ENCODE measurements at places on chromosomes 4 and X.

DNA sequence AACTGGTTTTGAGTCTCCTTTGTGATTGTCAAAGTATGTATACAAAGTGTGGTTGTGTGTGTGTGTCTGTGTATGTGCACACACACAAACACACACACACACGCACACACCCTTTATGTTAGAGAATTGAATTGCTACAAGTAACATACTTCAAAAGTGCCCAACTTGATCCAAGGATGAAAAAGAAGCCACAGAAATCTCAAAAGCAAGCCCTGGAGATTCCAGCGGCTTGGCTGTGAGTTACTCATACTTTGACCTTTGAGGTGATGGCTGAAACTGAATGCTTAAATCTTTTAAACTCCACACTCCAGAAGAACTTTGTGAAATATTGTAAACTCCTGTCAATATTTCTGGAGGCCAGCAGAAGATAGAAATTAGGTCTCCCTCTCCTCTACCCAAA lies 168.4 kb upstream of the NRK start:
- no peak overlapping the region for H3K4me3 ChIP-seq
- H3K27me3 ChIP-seq, result no peaks in the 10 kb centered on the region
- H3K36me3 ChIP-seq, result no peaks in the 10 kb centered on the region
- no peak overlapping the region for H3K27ac ChIP-seq
- no peaks in the 10 kb centered on the region for H3K4me1 ChIP-seq

DNA sequence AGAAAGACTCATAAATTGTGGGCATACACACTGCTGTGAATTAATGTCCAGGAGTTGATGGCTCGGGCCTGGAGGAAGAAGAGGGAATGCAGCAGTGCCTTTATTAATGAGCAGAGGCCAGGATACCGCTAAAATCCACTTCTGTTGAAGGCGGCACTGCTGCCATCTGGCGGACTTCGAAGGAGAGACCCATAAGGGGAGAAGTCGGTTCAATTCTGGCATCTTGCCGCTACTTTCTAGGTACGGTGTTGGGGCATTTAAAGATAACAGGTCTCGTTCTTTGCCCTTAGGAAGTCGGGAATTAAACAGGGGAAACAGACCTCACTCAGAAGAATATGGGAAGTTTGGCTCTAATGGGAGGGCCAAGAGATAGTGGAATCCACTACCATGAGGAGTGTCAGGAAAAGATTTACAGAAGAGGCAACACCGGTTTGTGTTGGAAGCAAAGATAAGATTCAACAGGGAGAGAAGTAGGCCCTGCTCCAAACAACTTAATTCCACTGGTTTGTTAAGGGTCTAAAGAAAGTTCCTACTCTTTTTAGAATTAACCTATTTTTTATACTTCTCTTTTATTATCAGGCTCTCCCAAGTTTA lies 133.6 kb upstream of the GIMD1 start:
- no peaks in the 10 kb centered on the region for H3K27me3 ChIP-seq
- H3K36me3 ChIP-seq, result no peaks in the 10 kb centered on the region
- DNase-seq, result no peak
- H3K4me3 ChIP-seq, result no peak overlapping the region
- H3K4me1 ChIP-seq, result no peaks in the 10 kb centered on the region

DNA sequence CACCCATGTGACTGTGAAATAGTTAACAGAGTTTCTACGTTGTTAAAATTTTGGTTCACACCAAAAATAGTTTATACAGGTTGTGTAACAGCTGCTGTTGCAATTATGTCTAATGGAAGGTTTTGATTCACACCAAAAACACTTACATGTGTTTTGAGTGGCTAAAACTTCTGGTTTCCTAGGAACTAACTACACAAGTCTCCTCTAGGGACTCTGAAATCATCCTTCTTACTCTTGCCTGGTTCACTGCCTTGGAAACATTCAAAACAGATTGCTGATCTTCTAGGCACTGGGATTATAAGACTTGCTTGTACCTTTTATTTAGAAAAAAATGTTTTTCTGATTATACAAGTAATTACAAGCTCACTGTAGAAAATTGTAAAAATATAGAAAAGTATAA lies 14.9 kb upstream of the MORC4 start:
- no peaks in the 10 kb centered on the region for H3K36me3 ChIP-seq
- no peaks in the 10 kb centered on the region for H3K27me3 ChIP-seq
- no peak overlapping the region for H3K4me3 ChIP-seq
- H3K27ac ChIP-seq, result no peak overlapping the region
- no peak for DNase-seq

- H3K27me3 ChIP-seq, result no peaks in the 10 kb centered on the region
- H3K27ac ChIP-seq, result no peak overlapping the region
- no peak overlapping the region for H3K4me3 ChIP-seq
Measured at GRCh38 chr4:169861593-169861992, 103.8 kb upstream of the HPF1 start.

DNA sequence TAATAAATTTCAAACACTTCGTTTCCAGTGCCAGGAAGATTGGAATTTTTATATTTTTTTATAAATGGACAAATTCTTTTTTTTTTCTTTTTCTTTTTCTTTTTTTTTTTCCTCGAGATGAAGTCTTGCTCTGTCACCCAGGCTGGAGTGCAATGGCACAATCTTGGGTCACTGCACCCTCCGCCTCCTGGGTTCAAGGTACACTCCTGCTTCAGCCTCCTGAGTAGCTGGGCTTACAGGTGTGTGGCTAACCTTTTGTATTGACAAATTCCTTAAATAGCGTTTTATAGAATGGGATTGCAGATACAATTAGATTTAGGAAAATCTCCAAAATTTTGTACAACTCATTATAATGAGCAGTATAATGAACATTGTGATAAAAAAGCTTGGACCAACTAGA lies 328.9 kb downstream of the ARHGAP24 start:
- no peaks in the 10 kb centered on the region for H3K36me3 ChIP-seq
- H3K27ac ChIP-seq, result no peak overlapping the region
- DNase-seq, result no peak
- no peak overlapping the region for H3K4me3 ChIP-seq
- no peaks in the 10 kb centered on the region for H3K27me3 ChIP-seq
